Stimulated activated CD8-positive, alpha-beta memory T cell treated with anti-CD3 and anti-CD28 coated beads, Interleukin-15, amount 100 ng/mL, for 48 hours (primary cell): ENCODE measurements at places on chromosomes 2 and 18.

DNA sequence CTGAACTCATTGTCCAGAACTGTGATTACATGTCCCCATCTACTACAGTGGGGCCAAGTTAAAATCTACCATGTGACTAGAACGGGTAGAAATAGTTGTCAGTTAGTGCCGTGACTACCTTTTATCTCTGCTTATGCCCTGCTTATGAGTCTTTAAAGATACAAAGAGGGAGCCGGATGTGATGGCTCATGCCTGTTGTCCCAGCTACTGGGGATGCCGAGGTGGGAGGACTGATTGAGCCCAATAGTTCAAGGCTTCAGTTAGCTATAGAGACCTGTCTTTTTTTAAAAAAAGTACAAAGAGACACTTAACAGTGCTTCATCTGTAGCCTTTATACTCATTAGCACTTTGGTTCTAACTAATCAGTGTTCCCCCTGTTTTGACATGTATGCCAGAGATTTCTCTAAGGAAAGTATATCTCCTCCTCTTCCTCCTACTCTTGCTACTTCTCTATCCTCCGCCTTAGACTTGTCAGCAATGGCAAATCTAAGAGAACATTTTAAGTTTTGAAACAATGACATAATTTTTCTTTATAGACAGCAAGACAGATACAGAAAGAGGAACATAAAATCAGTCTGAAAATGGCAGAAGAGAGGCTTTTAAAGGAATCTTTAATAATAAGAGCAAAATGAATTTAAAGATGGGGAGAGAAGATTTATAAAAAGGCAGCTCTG lies 45.0 kb downstream of the NBEAL1 start:
- no peak for DNase-seq

GRCh38 chr2:157441072-157441454 lies 2.8 kb downstream of the CYTIP start:
- no peak for DNase-seq

DNA sequence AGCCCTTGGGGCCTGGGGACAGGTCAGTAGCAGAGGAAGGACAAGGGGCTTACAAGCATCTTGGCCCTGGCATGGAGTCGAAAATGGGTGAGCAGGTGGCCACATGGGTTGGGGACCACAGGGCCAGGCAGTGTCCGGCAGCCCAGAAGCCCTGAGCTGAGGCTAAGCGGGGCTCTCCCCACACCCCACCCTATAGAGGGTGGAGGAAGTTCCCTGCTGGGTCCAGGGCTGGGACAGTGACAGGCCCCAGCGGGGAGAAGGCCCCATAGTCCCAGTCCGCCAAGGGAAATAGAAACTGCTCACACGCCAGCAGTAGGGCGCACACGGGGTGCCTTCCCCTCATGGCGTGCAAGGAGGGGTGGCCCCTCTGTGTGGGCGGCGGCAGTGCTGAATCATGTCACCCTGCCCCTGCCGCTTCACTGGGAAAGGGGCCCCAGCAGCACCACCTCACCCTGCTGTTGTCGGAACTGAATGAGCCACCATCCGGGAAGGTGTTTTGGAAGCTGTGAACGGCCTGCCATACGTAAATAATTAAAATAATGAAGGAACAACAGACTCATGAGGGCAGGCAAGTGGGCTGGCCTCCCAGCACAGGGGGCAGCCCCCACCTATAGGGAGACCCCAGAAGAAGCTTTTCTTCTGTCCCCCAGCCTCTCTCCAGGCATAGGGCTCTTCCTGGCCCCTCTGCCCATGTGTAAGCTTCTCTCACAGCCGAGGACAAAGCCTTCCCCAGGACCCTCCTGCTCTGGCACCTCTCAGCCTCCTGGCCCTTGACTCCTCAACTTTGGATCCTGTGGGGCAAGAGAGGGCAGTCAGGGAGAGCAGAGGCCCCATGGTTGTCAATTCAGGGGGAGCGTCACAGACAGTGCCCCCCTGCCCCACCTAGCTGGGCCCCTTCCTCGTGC lies 12.7 kb upstream of the DUSP2 start:
- DNase-seq, result peak; percentile 95

DNA sequence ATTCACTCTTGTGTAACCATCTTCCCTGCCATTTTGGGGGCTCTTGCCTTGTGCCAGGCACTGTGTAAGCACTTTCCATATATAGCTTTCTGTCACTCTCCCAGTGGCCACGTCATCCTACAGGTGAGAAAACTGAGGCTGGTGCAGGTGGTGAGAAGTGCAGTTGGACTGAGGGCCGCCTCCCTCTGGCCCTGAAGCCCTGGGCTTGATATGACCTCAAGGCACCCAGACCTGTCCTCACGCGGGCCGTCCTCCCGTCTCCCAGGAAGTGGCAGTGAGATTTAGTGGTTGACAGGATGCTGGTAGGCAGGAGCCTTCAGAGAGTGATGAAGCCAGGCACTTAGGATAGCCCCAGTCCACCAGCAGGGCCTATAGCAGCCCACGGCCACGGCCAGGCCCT lies 30.5 kb downstream of the MAL start:
- no peak for DNase-seq

DNA sequence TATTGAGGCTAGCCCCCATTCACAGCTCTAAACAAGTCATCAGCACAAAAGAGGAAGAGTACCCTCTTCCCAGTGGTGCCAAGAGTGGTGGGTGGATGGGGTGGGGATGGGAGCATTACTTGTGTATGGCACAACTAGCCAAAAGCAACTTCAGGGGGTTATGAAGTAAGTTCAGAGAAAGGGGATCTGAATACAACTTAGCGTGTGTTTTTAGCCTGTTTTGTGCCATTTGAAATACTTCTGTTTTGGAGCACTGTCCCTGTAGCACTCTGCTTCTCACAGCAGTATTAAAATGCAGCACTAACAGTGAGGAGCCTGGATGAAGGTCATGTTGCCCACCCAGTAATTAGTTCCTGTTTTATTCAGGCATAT lies 113.5 kb downstream of the CRIM1 start:
- DNase-seq, result no peak

DNA sequence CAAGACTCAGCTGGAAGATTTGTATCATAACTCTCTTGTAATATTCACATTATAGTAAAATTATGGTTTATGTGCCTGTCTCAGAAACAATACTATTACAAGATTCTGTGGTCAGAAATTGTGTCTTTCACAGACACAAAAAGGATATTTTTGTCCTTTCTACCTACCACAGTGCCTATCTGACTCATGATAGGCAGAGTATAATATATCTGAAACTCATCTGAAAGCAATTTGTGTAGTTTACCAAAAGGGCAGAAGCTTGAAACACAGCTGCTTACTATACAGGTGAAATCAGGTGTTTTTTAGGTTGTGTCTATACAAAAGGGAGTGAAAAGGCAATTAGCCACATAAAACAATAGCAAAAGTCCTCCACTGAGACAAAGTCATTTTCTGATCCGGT lies 10.9 kb downstream of the TMEM200C start:
- no peak for DNase-seq

DNA sequence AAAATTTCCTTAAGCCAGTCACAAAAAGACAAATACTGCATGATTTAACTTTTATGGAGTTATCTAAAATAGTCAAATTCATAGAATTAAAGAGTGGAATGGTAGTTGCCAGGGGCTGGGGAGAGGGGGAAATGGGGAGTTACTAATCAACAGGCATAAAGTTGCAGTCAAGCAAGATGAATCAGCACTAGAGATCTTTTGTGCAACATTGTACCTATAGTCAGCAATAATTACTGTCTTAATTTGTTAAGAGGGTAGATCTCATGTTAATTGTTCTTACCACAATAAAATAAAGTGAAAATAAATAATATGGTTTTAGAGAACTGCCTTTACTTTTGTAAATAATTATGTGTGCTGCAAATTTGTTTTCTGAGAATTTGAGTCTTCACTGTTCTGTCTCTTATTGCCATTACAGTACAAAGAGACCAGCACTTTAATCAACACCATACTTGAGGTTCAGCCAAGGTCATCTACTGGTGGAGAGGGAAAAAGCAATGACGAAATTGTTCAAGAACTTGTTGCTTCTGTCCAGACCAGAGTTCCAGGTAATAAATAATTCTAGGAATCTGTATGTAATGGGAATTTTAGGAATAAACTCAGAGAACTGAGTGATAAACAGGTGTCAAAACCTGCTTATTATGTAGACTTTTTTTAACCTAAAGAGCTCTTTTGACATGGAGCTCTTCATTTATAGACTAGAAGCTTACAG lies 75.5 kb downstream of the TRABD2A start:
- no peak for DNase-seq

- no peak for DNase-seq
Observed at GRCh38 chr18:24868760-24869237, 408.4 kb downstream of the HRH4 start.

- no peak for DNase-seq
Observed at GRCh38 chr2:129645335-129645734, 334.1 kb upstream of the RAB6C start.

DNA sequence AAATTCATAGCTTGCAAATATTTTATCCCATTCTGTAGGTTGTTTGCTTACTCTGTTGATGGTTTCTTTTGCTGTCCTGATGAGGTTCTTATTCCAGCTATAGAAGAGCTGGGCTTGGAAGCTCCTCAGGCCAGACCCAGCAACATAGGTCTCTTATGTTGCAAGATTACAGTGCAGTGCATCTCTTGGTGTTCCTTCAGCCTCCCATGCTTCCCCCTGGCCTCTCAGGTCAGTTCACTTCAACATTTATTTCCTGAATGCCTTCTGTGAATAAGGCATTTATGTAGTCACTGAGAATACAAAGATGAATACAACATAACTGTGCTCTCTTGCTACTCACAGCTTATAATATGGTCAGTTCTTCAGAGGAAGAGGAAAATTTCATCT lies 179.0 kb upstream of the SLC39A10 start:
- no peak for DNase-seq

DNA sequence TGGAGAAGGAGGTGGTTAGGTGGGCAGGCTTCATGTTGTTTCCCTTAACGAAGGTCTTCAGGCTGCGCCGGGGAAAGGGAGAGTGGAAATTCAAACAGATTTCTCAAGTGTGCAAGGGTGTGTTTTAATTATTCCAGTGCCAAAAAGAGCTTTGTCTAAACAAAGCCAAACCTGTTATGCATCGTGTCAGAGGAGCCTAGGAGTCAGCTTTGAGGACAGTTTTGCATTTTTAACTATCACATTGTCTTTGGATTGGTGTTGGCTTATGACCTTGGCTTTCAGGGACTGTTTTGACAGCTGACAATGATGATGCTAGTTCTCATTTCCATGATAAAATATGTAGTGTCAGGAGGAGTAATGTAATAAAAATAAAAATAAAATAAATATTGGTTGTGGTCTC lies 144.8 kb downstream of the LDLRAD4 start:
- DNase-seq, result no peak
